ENCODE measurements at places on chromosomes 2 and 18. TPM values are rescaled to one million over a fixed set of nuclear protein-coding genes. Genes with fewer than 3 reads are reported as not detected.

Gene OTOS
- not detected for polyA plus RNA-seq

Gene NCOA1
- polyA plus RNA-seq = 21.4 TPM

Gene NAT8
- polyA plus RNA-seq = not detected

Gene APLF
- polyA plus RNA-seq = 0.40 TPM

Gene CHRND
- polyA plus RNA-seq = not detected

Gene CCDC121
- polyA plus RNA-seq = 2.2 TPM

Gene ADCYAP1
- polyA plus RNA-seq = 1.2 TPM

Gene GPR148
- polyA plus RNA-seq = not detected

Gene LRP1B
- polyA plus RNA-seq = 12.7 TPM

Gene KCNIP3
- polyA plus RNA-seq = not detected

Gene MYO7B
- polyA plus RNA-seq = 0.16 TPM

Gene CD207
- not detected for polyA plus RNA-seq

Gene ARHGEF4
- polyA plus RNA-seq = 45.9 TPM

Gene CGREF1
- 24.5 TPM for polyA plus RNA-seq

Gene CXCR2
- not detected for polyA plus RNA-seq

Gene PLCD4
- 9.3 TPM for polyA plus RNA-seq

Gene CYRIA
- polyA plus RNA-seq = 64.0 TPM

Gene CNRIP1
- polyA plus RNA-seq = 26.7 TPM

Gene NETO1
- 0.16 TPM for polyA plus RNA-seq

Gene XIRP2
- not detected for polyA plus RNA-seq

Gene ANKRD23
- 17.7 TPM for polyA plus RNA-seq

Gene CDH7
- polyA plus RNA-seq = 7.4 TPM

Gene RFX8
- polyA plus RNA-seq = not detected

Gene ABCB11
- polyA plus RNA-seq = not detected

Gene SULT1C2
- polyA plus RNA-seq = not detected

Gene CMPK2
- polyA plus RNA-seq = 6.5 TPM

Gene KLHL30
- polyA plus RNA-seq = not detected

Gene PDCD1
- polyA plus RNA-seq = not detected

Gene CDK15
- polyA plus RNA-seq = 0.09 TPM

Gene CCT4
- 132 TPM for polyA plus RNA-seq

Gene ARID5A
- polyA plus RNA-seq = 0.36 TPM

Gene APCDD1
- 1.1 TPM for polyA plus RNA-seq

Measured in neural cell (in vitro differentiated cells).